WTC11 (cell line): ENCODE measurements at places on chromosomes 4 and X. TPM values are rescaled to one million over a fixed set of nuclear protein-coding genes. Genes with fewer than 3 reads are reported as not detected.

DNA sequence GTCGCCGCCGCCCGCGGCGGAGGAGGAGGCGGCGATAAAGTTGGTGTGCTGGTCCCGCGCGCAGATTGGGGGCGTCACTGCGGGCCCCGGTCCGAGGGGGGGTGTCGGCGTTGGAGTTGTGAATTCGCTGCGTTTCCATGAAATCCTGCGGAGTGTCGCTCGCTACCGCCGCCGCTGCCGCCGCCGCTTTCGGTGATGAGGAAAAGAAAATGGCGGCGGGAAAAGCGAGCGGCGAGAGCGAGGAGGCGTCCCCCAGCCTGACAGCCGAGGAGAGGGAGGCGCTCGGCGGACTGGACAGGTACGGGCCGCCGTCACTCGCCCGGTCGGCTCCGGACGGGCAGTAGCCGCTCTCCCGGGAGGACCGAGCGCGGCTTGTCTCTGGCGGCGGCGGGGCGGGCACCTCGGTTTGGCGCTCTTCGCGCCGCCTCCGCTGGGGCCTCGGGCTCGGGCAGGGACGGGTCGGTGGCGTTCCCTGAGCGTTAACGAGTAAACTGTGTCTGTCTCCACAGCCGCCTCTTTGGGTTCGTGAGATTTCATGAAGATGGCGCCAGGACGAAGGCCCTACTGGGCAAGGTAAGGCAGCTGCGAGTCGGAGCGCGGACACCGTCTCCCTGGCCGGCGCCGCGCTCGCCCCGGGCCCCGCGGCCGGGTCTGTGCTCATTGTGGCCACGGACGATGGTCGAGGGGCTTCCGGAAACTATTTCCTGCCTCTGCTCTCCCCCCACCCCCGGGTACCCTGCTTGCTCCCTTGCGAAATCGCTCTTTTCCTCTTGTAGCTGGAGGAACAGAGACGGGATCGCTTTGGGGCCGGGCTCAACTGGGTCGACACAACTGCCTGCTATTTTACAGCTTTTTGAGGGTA lies 658 bp downstream of the KDM6A start:
- peaks cover 12% of the 10 kb centered on the region for H3K4me1 ChIP-seq
- no peaks in the 10 kb centered on the region; the same call in 1 of the 2 replicates for H3K36me3 ChIP-seq
- H3K27me3 ChIP-seq, result no peaks in the 10 kb centered on the region
- H3K4me3 ChIP-seq, result peak overlapping the region; percentile 91

DNA sequence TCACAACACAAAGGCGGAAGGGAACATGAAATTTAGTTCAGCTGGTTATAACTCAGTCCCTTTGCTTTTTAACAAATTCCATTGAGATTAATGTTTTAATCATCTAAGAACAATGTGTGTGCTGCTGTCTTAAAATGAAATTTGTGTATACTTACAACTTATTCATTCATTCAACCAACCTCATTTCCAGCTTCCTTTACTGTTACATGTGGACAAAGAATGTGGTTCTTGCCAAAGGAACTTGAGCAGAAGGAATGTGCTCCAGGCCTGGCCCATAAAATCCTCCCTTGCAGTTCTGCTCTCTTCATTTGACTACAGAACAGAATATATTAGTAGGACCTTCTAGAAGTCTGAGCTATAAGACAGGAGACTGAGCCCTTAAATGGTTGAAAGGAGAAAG lies 176.8 kb upstream of the GLRA2 start:
- H3K27me3 ChIP-seq, result no peaks in the 10 kb centered on the region; the same call in 1 of the 2 replicates
- no peak for DNase-seq
- H3K36me3 ChIP-seq, result peaks cover 22% of the 10 kb centered on the region
- H3K27ac ChIP-seq, result no peak overlapping the region
- H3K4me3 ChIP-seq, result no peak overlapping the region

GRCh38 chr4:177569434-177569833 lies 127.2 kb upstream of the AGA start:
- no peaks in the 10 kb centered on the region for H3K27me3 ChIP-seq
- H3K4me1 ChIP-seq, result peaks cover 8% of the 10 kb centered on the region
- H3K4me3 ChIP-seq, result no peak overlapping the region
- no peak for DNase-seq
- no peaks in the 10 kb centered on the region for H3K36me3 ChIP-seq

DNA sequence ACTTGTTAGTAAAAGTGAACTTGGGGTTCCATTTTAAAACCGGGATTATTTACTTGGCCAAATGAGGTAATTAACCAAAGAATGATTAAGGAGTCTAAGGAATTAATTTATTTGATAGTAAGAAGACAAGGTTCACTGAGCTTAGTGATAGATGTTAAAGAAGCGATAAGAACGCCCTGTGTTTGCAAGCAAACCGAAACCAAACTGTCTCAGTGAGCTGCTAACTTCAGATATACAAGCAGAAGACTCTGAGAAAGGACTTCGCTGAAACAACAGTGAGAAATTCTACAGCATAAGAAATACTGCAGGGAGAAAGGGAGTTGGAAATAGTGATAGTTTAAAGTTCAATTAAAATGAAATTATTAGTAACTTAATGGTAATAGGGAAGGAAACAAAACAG lies 37.6 kb upstream of the SHISA3 start:
- no peak overlapping the region for H3K4me3 ChIP-seq
- DNase-seq, result no peak
- H3K27me3 ChIP-seq, result no peaks in the 10 kb centered on the region; the same call in 1 of the 2 replicates
- H3K36me3 ChIP-seq, result no peaks in the 10 kb centered on the region
- H3K4me1 ChIP-seq, result peaks cover 14% of the 10 kb centered on the region

DNA sequence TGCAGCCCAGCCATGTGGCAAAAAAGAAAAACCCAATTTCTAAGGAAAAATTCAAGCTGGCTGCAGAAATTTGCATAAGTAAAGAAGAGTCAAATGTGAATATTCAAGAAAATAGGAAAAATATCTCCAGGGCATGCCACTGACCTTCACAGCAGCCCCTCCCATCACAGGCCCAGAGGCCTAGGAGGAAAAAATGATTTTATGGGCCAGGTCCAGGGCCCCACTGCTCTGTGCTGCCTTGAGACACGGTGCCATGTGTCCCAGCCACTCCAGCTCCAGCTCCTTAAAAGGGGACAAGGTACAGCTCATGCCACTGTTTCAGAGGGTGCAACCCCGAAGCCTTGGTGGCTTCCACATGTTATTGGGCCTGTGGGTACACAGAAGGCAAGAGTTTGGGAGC lies 182.7 kb upstream of the FGF16 start:
- no peak for DNase-seq
- H3K36me3 ChIP-seq, result peaks cover 29% of the 10 kb centered on the region
- H3K4me3 ChIP-seq, result no peak overlapping the region
- H3K4me1 ChIP-seq, result no peaks in the 10 kb centered on the region
- H3K27ac ChIP-seq, result no peak overlapping the region

GRCh38 chr4:12679217-12679616 lies 804.9 kb downstream of the RAB28 start:
- H3K27me3 ChIP-seq, result no peaks in the 10 kb centered on the region
- H3K36me3 ChIP-seq, result peaks cover 14% of the 10 kb centered on the region
- H3K4me3 ChIP-seq, result no peak overlapping the region
- no peaks in the 10 kb centered on the region for H3K4me1 ChIP-seq
- no peak overlapping the region for H3K27ac ChIP-seq
- DNase-seq, result no peak

DNA sequence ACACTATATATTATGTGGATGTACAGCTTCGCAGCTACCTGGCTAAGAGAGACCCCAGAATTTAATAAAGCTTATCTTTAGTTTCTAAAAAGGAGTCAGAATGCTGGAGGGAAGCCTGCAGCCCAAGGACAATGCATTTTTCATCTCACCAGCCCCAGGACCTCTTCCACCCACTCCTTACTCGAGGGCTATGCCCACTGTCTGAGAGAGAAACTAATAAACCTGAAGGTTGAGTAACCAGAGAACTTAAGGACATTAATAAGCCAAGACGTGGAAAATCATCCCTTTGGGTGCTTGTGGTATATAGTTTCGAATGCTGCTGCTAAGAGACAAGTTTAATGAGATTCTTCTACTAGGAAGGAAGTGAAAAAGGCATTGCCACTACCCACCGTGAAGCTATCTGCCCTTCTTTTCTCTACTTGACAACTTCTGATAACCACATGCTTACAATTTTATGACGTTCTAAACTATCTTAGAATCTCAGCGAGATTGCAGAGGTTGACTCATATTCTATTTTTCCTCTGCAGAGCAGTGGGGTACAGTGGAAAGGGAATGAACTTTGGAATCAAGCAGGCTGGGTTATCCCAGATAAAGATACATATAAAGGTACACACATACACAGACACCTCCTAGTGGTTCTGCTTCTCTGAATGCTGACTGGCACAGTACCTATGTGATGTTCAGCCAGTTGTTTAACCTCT lies 3.3 kb downstream of the RELL1 start:
- peaks cover 7% of the 10 kb centered on the region; the same call in 1 of the 2 replicates for H3K36me3 ChIP-seq
- H3K27me3 ChIP-seq, result peaks cover 20% of the 10 kb centered on the region
- no peak overlapping the region for H3K4me3 ChIP-seq
- H3K27ac ChIP-seq, result no peak overlapping the region

DNA sequence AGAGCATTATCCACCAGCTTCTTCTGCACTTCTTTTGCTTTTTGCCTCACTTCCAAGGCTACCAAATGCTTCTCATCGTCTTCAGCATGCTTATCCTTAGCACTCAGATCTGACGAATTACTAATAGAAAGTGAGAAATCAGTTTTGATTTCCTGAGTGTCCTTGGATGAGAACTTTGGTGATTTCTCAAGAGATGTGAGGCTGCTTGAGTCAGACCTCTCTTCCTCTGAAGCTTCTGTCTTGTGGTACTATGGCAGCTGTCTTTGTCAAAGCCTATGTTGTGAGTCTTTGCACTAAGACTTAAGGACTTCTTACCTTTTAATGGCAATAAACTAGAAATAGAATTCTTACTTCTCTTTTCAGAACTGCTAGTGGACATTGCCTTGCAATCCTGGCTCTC lies 169.9 kb downstream of the CPE start:
- DNase-seq, result no peak
- no peak overlapping the region for H3K27ac ChIP-seq
- H3K27me3 ChIP-seq, result no peaks in the 10 kb centered on the region
- H3K36me3 ChIP-seq, result no peaks in the 10 kb centered on the region
- H3K4me1 ChIP-seq, result no peaks in the 10 kb centered on the region

- no peak overlapping the region for H3K4me3 ChIP-seq
- H3K4me1 ChIP-seq, result peaks cover 20% of the 10 kb centered on the region
- no peak overlapping the region for H3K27ac ChIP-seq
- DNase-seq, result no peak
Measured at GRCh38 chrX:135393051-135393450, 28.7 kb upstream of the SMIM10L2A start.

DNA sequence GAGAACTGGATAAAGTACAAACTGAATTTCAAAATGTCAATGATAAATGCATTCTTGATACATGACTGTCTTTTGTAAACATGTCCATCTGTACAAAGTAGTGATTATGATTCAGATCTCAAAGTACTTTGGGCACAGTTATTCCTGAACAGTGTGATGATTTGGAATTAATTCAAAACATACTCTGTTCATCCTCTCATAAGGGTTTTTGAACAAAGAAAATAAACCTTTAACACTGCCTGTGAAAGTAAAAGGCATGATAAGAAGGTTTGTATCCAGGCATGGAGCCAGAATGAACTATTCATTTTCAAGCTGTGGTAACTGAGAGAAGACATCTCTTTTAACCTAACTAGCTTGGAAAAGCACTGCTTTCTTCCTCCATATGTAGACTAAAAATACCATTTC lies 883 bp upstream of the KLHL4 start:
- 0 out of 2 replicates have a peak overlapping the region, but pooled peaks have one; percentile 87 for H3K4me3 ChIP-seq
- H3K36me3 ChIP-seq, result no peaks in the 10 kb centered on the region
- no peak for DNase-seq
- peak overlapping the region; percentile 98 for H3K27ac ChIP-seq

GRCh38 chr4:169627307-169627706 lies 6.9 kb downstream of the CLCN3 start:
- peaks cover 2% of the 10 kb centered on the region for H3K4me1 ChIP-seq
- H3K27me3 ChIP-seq, result no peaks in the 10 kb centered on the region
- H3K36me3 ChIP-seq, result no peaks in the 10 kb centered on the region

DNA sequence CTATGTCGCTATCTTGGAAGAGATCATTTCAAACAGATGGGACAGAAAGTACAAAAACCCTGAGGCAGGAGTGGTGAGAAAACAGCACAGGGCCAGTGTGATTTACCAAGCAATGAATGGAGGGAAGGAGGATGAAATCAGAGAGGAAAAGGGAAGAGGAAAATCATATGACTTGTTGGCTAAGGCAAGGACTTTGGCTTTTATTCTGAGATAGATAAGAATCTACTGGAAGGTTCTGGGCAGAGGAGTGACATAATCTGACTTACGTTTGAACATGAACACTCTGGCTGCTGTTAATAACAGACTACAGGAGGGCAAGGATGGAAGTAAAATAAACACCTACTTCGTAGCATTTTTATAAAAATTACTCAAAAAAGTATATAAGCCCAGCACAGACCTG lies 207.8 kb upstream of the SLC7A11 start:
- no peak overlapping the region for H3K27ac ChIP-seq
- H3K4me1 ChIP-seq, result peaks cover 6% of the 10 kb centered on the region
- H3K4me3 ChIP-seq, result no peak overlapping the region

DNA sequence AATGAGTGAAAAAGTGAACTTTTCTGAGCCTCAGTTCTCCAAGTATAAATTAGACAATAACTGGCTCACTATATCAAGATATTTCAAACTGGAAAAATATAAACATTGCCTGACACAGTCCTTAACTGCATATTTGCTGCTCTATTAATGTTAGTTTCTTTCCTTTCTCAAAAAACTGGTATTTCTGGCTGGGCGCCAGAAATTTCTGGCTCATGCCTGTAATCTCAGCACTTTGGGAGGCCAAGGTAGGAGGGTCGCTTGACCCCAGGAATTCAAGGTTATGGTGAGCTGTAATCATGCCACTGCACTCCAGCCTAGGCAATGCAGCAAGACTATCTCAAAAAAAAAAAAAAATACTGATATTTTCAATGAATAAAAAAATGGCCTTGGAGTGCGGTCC lies 227.0 kb downstream of the MAGEB17 start:
- no peaks in the 10 kb centered on the region for H3K27me3 ChIP-seq
- peaks cover 9% of the 10 kb centered on the region for H3K4me1 ChIP-seq
- H3K4me3 ChIP-seq, result no peak overlapping the region
- H3K36me3 ChIP-seq, result peaks cover 7% of the 10 kb centered on the region; the same call in 1 of the 2 replicates
- DNase-seq, result no peak

DNA sequence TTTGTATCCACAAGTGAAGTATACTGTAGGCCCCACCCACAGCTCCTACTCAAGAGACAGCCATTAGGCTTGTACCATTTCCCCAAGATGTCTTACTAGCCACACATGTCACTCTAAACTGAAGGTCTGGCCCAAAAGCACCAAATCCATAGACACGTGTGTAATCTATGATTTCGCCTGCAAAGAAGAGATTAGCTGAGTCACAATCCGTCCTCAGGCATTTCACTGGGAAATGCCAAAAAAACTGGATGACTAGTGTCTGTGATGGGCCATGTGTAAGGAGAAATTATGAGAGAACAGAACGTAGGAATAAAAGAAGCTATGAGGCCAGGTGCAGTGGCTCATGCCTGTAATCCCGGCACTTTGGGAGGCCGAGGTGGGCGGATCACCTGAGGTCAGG lies 21.9 kb upstream of the RP2 start:
- H3K27me3 ChIP-seq, result no peaks in the 10 kb centered on the region
- no peak for DNase-seq
- H3K27ac ChIP-seq, result no peak overlapping the region
- peaks cover 8% of the 10 kb centered on the region for H3K4me1 ChIP-seq
- no peak overlapping the region for H3K4me3 ChIP-seq
- no peaks in the 10 kb centered on the region for H3K36me3 ChIP-seq

ACSL1 gene
- total RNA-seq, result 5.1 to 6.6 TPM (median 5.9 TPM) in 3 replicates

FGD1 gene
- 32.8 to 36.3 TPM (median 33.7 TPM) in 3 replicates for total RNA-seq

CT45A2 gene
- not detected in 3 replicates for total RNA-seq

UGT8 gene
- 29.2 to 30.8 TPM (median 30.7 TPM) in 3 replicates for total RNA-seq

PAGE2B gene
- 0.46 to 0.94 TPM (median 0.92 TPM) in 3 replicates for total RNA-seq

CAPN6 gene
- total RNA-seq, result 3.1 to 4.1 TPM (median 4.0 TPM) in 3 replicates

ADGRG4 gene
- not detected in 3 replicates for total RNA-seq

ZCCHC18 gene
- 2.3 to 2.6 TPM (median 2.4 TPM) in 3 replicates for total RNA-seq

GATA1 gene
- total RNA-seq, result 0.25 to 0.27 TPM (median 0.26 TPM) in 3 replicates
